ENCODE measurements at places on chromosomes 16 and 17.

GRCh38 chr17:6374271-6374691 is 60.6 kb downstream of the AIPL1 start:
- DNase-seq, result no peak

GRCh38 chr16:9528511-9529079 is 437.2 kb downstream of the HAPSTR1 start:
- DNase-seq, result no peak

DNA sequence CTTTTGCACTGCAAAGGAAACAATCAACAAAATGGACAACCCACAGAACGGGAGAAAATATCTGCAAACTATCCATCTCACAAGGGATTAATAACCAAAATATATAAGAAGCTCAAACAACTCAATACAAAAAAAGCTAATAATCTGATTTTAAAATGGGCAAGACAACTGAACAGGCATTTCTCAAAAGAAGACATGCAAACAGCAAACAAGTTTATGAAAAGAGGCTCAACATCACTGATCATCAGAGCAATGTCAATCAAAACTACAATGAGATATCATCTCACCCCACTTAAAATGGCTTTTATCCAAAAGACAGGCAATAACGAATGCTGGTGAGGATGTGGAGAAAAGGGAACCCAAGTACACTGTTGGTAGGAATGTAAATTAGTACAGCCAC is 34.8 kb downstream of the SYNRG start:
- no peak for DNase-seq

DNA sequence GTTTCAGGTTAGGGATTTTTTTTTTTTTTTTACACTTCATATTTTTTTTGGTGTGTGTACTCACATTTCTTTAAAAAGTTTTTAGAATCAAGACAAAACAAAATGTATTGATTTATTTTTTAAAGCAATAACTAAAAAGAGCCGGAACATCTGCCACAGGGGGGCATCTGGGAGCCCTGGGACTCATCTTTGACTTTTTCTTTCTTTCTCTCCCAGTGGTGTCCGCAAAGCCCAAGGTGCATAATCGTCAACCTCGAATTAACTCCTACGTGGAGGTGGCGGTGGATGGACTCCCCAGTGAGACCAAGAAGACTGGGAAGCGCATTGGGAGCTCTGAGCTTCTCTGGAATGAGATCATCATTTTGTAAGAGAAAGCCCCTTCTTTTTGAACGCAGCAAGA is 36.3 kb downstream of the WWP2 start:
- no peak for DNase-seq

DNA sequence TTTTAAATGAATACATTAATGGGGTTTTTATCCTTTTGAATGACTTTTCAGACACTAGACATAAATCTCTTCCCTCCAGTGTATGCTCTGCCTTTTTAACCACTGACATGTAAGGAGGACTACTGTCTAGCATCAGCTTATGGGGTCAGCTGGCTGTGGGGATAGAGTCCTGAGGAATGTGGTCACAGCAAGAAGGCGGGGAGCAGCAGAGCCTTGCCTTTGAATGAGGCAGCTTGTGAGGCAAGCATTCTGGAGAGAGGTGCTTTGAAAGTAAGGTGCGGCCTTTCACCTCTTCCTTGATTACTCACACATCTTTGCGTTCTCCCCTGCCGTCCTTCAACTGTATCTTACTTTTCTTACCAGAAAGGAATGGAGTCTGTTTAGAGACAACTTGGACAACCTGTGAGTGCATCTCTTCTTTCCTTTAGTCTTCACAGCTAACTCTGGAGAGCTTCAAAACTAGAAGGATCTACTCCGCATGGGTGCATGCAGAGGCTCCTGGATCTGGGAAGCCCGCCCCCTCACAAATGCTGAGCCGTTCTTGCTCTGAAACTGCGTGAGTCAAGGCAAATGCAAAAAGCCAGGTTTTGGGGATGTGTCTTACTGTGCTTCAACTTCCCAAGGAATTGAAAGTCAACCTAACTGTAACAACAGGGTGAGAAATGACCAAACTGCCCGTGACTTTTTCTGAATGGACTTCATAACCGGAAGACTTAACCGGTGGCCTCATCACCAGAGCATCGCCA is 49.9 kb downstream of the ADCY7 start:
- DNase-seq, result no peak

DNA sequence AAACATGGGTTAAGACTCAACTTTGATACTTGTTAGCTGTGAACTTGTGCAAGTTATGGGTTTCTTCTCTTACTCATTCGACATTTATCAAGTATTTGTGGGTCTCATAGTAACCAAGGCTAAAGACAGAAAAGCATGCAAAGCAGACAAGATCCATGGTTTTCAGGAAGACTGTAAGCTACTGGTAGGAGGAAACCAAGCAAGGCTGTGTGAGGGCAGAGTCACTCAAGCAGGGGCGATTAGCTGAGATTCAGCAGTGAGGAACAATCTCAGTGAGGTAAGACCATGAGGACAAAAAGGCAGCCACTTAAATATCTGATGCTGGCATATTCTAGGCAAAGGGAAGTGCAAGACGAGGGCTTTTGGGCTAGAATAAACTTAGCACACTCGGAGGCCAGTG is 29.5 kb downstream of the MBTD1 start:
- DNase-seq, result no peak

DNA sequence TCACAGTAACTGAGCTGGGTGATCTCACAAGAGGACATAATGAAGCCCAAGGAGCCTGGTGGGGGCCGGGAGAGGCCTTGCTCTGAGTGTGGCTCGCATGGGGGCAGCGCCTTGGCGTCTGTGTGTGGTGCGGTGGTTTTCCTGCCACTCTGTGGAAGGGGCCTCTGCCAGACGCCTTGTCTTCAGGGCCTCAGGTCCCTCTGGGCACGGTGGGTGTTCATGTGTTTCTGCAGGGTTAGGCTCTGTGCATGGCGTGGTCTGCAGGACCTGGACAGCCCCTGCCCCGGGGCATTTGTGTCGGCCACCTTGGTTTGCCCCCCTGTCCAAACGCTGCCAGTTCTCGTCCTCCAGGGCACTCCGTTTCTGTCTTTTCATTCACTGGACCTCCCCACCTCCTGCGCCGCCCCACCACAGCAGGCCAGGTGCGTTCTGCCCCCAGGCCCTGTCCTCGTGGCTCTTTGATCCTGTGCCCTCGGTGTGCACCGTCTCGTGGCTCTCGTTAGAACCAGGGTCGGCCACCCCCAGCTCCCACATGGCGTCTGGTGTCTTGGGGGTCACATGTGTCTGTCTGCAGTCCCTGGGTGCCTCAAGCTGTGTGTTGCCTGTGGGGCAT is 43.7 kb upstream of the ZNF750 start:
- no peak for DNase-seq

GRCh38 chr16:84842516-84843148 is 22.8 kb downstream of the CRISPLD2 start:
- no peak for DNase-seq

- no peak for DNase-seq
These were observed 26.7 kb downstream of the ABCC3 start for GRCh38 chr17:50661348-50661747.

GRCh38 chr17:47310186-47310733 is 13.5 kb upstream of the EFCAB13 start:
- DNase-seq, result no peak

- peak; percentile 26 for DNase-seq
These were observed 58.3 kb downstream of the SPACA3 start for GRCh38 chr17:33049781-33050414.

DNA sequence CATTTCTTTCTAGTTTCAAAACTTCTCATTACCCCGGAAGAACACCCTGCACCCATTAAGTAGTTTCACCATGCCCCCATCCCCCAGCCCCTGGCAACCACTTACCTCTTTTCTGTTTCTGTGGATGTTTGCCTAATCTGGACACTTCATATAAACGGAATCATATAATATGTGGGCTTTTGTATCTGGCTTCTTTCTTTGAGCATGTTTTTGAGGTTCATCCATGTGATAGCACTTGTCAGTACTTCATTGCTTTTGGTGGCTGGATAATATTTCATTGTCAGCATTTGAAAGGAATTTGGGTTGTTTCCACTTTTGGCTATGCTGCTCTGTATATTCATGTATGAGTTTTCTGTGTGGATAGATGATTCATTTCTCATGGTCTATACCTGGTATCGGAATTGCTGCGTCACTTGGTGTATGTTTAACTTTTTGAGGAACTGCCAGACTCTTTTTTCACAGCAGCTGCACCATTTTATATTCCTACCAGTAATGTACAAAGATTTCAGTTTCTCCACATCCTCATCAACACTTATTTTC is 30.0 kb upstream of the SLC5A10 start:
- peak; percentile 83 for DNase-seq

GRCh38 chr17:39118674-39119419 is 32.6 kb downstream of the PLXDC1 start:
- DNase-seq, result no peak

DNA sequence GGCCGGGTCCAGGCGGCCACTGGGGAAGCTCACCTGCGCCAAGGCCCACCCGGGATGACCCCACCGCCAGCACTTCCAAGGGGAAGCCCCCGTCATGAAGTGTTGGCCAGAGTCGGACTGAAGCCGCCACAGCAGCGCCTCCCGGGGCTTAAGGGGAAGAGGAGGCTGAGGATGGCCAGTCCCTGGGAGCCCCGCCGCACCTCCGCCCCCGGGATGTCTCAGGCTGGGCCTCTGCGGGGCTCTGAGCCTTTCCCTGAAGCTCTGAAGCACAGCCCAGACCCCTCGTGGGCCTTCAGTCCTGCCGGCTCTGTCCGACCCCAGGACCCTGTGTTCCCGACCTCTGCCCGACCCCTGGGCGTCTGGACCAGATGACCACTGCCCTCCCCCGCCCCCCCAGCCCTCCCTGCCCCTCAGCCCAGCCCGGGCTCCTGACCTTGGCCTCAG is 42.8 kb upstream of the ACSF3 start:
- DNase-seq, result no peak

GRCh38 chr17:68576137-68576536 is 25.0 kb downstream of the FAM20A start:
- DNase-seq, result no peak

DNA sequence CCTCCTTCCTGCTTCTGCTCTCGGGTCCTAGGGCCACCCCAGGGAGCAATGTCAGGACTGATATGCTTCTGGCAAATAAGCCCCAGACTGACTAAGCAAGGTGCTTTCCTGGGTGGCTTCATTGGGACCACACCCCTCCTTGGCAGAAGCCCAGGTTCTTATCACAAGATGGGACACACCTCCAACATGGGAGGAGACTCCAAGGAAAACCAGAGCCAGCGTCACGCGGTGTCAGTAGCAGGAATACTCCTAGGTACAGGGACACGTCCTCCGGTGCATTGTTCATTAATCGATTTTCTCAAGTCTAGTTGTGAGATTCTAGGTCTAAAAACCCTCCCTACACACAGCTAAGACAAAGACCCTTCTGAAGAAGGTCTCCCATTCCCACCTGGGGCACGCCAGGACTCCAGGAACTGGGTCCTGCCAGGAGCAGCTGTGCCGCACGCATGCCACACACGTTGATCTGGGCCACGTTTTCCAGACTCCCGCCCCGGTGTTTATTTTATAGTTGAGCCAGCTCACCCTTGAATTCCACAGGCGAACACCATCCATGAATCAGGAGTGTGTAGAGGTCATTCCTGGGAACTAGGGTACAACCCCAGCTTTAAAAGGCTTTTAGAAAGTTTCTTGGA is 30.8 kb downstream of the FA2H start:
- DNase-seq, result no peak

- DNase-seq, result no peak
These were observed 44.2 kb downstream of the PSMD12 start for GRCh38 chr17:67322042-67322787.

- DNase-seq, result no peak
These were observed 2.9 kb upstream of the AQP8 start for GRCh38 chr16:25213709-25214397.

DNA sequence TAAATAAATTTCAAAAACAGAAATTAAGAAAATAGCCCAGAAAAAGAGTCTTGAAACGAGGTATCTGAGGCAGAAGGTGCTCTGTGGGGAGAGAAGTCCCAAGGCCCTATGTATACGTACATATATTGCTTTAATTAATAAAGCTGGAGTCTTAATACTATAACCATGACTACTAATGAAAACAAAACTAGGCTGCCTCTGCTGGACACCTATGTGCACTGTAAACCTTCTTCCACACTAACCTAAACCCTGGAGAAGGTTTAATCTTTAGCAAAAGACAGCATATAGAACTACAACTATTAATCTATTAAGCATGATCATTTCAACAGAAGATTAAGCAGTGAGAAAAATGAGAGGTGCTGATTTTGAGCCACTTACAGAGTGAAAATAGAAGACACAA is 153.9 kb upstream of the C17orf78 start:
- no peak for DNase-seq

DNA sequence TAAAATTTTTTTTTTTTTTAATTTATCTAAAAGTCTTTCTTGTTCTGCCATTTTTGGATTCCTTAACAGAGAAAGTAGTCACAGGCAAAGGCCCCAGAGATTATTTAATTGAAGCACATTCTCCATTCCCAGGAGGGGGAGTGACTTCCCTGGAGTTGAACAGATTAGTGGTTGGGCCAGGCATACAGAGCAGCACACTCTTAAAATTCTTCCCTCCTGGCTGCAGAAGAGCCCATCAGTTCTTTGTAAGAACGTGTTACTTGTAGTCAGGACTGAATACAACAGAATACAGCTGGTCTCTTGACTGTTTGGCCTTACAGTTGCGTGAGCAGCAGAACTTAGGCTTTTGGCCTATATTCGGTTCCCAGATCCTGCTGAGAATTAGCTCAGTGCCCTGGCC is 1.8 kb downstream of the ALKBH5 start:
- no peak for DNase-seq

DNA sequence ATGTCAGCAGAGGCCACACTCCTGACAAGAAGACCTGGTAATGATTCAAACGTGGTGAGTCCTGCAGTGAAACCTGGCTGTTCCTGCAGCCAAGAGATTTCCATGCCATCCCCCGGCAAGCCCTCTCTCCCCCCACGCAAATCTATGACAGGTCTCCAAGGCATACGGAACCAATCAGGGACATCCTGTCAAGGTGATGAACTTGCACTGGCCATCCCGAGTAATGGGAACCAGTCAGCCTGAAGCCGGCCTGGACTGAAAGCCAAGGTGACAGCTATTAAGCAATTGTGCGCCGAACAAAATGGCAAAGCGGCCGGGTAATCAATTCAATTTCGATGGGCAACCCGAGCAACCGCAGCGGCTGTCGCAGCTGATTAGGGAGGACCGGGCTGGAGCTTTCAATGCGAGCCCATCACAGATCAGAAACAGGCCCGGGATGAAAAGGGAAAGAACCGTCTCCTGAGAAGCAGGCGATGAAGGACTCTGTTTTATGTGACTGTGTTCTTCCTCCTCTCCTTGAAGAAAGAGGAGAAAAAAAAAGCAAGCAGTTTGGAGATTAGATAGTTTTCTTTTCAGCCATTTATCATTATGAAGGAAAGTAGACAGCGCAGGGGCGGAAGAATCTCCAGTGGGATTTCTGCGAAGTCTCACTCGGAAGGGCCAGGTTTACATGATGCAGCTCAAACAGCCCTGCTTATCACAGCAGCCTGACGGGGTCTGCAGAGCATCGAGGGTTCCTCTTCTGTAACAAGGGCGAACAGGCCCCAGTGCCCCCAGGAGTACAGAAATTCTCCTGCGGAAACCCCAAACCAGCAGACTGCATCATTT is 35.2 kb downstream of the TBX4 start:
- no peak for DNase-seq

GRCh38 chr16:50469121-50469743 is 79.0 kb upstream of the NKD1 start:
- no peak for DNase-seq
